ENCODE measurements at places on chromosomes 7 and 10.

- no peak for DNase-seq
These were observed 131.9 kb upstream of the TCF7L2 start for GRCh38 chr10:112817981-112818777.

DNA sequence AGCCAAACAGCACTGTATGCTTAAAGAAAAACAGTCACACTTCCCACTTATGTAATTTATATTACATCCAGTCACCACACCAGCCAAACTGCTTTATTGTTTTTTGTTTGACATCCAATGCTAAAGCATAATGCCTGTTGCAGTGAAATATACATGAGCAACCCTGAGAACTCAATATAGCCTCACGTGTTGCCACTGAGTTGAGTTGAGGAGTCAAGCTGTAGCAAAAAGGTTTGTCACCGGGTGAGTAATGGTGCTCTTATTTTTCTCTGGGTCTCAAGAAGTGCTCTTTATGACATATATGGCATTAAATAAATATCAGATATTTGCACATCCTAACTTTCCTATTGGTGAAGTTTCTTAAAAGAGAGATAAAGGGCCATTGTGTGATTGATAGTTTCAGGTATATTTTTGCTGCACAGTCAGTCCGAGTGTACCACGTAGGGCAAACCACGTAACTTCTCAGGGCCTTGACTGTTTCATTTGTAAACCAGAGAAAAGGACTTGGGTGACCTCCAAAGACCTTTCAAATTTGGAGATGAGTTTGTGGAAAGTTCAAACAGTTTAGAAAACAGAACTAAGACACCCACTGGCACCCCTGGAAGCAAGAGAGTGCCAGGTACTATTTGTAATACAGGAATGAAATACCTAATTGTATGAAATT lies 168.5 kb downstream of the CFTR start:
- DNase-seq: peak; percentile 8

- DNase-seq: no peak
These were observed 17.1 kb upstream of the SCIN start for GRCh38 chr7:12553416-12553815.

GRCh38 chr7:22860784-22861482 lies 38.3 kb upstream of the TOMM7 start:
- no peak for DNase-seq

DNA sequence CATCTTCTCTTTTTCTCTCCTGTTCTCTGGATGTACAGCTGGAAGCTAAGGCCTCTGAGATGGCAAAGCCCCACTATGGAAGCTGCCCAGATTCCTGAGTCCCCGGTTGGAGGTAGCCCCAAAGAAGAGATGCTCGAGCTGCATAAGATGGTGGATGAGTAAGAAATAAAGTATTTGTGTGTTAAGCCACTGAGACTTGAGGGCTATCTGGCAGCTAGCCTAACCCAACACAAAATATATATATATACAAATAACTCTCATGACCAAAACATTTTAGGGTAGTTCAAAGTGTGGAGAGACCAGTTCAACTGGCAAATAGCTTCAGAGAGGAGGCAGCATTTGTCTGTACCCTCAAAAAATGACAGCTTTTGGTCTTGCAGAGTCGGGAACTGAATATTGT lies 72.4 kb upstream of the PDE1C start:
- DNase-seq: no peak

- no peak for DNase-seq
These were observed 527.6 kb upstream of the ANKRD30A start for GRCh38 chr10:36597756-36598320.

GRCh38 chr7:120307991-120308545 lies 35.1 kb downstream of the KCND2 start:
- DNase-seq: no peak

DNA sequence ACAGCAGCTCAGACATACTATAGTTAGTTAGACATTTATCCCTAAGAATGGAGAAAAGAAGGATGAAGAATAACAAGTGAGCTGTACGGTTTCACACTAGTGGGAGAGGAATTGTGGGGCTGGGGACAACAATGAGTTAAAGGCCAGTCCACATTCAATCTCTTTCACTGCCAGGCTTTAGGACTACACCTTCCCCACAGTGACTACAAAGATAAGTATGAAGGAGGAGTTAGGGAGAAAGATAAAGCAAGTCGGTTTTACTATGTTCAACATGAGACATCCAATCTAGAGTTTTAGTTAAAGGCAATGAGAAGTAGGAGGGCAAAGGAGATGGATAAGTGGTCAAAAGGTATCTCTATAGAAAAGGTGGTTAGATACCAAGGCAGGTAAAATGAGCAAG lies 16.3 kb downstream of the ARHGAP12 start:
- peak; percentile 67 for DNase-seq

DNA sequence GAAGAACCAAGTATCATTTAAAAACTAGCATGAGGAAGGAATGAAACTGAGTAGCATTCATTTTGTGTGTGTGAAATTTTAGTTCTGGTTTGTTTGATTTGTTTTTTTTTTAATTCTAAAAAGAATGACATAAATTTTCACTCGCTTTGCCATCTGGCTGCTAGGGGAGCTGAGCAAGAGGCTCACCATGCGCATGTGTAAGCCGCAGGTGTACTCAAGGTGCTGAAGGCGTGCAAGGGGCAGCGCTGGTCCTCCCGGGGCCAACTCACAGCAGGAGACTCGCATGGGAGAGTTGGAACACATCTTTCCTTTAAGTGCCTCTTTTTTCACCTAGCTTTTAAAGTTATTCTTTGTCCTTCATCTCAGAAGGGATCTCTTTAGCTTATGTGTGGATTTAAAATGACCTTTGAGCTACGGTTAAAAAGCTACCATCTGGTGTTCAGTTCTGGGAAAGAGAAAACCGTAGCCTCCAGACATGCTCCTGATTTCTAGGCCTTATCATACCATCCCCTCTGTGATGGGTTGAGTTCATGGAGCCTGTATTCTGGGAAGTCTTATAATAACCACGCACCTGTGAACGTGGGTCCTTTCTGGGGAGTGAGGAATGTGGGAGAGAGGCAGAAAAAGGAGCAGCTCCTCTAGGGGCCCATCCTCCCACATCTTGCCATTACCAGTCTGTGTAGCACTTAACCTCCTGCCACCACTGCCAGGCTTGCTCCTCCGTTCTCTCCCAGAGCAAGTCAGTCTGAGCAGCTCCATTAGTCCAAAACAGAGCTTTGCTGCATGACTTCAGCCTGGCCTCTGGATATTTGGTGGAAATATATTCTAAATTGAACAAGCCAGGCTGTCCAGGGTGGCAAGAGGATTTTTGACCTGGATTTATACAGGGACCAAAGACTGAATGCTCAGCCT lies 61.9 kb downstream of the KLHDC10 start:
- DNase-seq: no peak

GRCh38 chr10:60427709-60428386 lies 38.2 kb upstream of the ANK3 start:
- DNase-seq: peak; percentile 75

DNA sequence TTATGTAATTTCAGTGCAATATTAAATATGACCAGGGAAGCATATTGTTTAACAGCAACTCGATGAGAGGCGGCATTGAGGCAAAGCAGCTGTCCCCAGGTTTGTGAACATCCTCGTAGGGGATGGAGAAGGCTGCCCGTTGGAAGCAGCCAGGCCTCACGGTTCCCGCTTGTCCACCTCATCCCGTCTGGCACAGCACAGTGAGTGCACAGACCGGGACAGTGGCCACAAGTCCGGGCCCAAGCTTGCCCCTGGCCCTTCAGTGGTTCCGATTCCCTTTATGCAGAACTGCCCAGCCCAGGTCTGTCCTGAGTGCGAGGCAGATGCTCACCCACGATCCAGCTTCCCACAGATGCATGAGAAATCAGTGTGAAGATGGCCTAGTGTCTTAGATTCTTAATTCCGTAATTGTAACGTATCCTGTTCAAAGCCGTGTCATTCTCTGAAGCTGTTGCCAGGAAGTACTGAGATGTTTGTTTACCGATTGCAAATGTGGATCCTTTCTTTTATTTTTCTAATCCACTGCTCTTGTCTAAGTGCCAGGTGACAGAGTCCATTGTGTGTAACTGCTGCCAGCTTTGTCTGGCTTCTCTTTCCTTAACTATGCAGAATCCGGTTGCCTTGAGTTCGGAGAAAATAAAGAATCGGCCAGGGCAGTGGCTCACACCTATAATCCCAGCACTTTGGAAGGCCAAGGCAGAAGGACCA lies 35.5 kb downstream of the PFKP start:
- peak; percentile 52 for DNase-seq

- DNase-seq: no peak
These were observed 863 bp downstream of the CCNY start for GRCh38 chr10:35336921-35337823.

GRCh38 chr7:106613848-106614560 lies 47.0 kb downstream of the CCDC71L start:
- no peak for DNase-seq

GRCh38 chr10:70728328-70728727 lies 56.0 kb downstream of the ADAMTS14 start:
- no peak for DNase-seq

- DNase-seq: peak; percentile 21
These were observed 442.9 kb downstream of the AUTS2 start for GRCh38 chr7:70040970-70041766.

- no peak for DNase-seq
These were observed 16.3 kb upstream of the GLI3 start for GRCh38 chr7:42253316-42253715.

- DNase-seq: no peak
These were observed 74.4 kb downstream of the MYL10 start for GRCh38 chr7:101554584-101555268.

- no peak for DNase-seq
These were observed 679 bp downstream of the LRRC20 start for GRCh38 chr10:70381471-70382421.

GRCh38 chr7:12572941-12573575 lies 2.5 kb downstream of the SCIN start:
- DNase-seq: no peak

DNA sequence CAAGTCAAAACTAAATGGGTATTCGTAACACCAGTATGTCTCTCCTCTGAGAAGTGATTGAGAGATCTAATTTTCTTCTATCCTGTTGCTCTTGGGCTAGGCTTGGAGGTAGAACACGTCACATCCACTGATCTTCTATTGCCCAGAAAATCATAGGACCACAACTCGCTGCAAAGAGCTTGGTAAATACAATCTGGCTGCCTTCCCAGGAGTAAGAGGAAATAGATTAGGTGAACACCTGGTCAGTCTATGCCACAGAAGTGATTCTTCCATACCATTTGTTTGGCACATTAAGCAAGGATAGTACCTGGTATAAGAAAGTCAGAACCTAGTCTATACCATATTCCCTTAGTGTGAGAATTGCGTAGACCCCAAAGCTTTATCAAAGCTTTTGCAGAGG lies 129.3 kb upstream of the PHYHIPL start:
- DNase-seq: peak; percentile 7

DNA sequence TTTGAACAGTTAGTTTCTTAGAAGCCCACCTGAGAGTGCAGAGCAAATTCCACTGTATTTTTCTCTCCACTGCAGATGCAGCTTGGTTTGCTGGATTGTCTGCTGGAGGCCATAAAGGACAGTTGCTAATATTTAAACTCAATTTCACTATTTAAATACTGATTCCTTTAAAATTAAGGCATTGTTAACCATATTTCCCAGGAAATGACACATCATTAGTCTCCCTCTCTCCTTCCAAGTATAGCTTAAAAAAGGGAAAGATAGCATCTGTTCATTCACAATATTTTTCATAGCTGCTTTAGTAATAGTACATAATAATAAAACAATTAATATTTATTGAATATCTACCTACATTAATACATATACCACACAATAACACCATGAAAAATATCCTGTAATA lies 252.9 kb downstream of the HGF start:
- peak; percentile 22 for DNase-seq

GRCh38 chr7:110646804-110647203 lies 444.1 kb upstream of the LRRN3 start:
- DNase-seq: no peak

GRCh38 chr10:100151723-100152300 lies 34.0 kb downstream of the ERLIN1 start:
- no peak for DNase-seq

DNA sequence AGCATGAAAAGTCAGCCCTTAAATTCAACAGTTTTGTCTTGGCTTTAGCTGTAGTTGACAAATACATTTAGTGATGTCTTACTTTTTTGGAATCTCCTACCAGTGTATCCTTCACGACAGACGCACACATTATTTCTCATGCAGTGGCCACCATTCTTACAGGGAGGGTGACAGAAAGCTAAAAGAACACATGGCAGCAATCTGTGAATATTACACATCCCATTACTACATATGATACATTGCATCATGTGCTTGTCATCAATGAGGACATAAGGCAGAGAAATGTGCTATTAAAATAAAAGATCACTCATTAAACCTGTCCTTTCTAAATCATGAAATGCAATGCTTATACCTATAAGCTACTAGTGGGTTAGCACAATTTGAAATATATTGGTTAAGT lies 66.6 kb downstream of the VWDE start:
- DNase-seq: no peak

GRCh38 chr7:1752771-1753563 lies 82.9 kb downstream of the ELFN1 start:
- no peak for DNase-seq

DNA sequence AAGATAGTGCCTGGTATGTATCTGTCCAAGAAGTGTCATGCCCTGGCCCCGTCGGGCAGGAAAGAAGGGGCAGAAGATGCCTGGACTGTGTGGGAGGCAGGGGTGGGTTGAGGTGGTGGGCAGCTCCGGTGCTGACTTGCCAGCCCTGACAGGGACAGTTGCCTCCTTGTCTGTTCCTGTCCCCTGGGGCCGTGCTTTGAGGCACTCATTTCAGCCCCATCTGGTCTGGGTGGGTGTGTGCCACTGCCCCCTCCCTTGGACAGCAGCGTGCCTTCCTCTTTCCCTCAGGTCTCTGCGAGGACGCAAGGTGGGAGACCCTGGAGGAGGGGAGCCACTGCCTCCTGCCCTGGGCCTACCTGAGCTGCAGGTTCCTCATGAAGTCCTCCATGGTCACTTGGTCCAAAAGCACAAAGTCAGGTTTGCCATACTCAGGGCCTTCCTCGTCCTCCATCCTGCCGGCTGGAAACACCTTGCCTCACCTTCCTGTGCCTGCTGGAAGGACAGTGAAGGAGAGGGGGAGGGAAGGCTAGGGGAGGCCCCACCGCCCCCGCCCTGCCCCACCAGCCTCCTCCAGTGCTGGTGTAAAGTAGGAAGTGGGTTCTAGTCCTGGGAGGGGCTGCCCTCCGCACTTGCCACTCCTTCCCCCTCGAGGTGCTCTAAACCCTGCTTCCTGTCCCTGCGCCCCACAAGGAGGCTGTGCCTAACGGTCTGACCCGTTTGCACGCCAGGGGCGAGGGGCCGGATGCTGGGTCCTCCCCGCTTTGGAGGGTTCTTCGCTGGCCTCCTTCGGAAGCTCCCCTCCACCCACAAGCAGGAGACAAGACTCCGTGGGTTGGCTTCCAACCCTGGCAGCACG lies at the start of gene MYO1G:
TSS of gene MYO1G (minus strand) at position 505 of the 856 bp plus-strand sequence. CDS start at position 451, 54 bp downstream.
- no peak for DNase-seq
